Activated naive CD8-positive, alpha-beta T cell treated with anti-CD3 and anti-CD28 coated beads, Interleukin-2, amount 50 U/mL, for 16 hours (primary cell): ENCODE measurements at places on chromosomes 13 and 19.

DNA sequence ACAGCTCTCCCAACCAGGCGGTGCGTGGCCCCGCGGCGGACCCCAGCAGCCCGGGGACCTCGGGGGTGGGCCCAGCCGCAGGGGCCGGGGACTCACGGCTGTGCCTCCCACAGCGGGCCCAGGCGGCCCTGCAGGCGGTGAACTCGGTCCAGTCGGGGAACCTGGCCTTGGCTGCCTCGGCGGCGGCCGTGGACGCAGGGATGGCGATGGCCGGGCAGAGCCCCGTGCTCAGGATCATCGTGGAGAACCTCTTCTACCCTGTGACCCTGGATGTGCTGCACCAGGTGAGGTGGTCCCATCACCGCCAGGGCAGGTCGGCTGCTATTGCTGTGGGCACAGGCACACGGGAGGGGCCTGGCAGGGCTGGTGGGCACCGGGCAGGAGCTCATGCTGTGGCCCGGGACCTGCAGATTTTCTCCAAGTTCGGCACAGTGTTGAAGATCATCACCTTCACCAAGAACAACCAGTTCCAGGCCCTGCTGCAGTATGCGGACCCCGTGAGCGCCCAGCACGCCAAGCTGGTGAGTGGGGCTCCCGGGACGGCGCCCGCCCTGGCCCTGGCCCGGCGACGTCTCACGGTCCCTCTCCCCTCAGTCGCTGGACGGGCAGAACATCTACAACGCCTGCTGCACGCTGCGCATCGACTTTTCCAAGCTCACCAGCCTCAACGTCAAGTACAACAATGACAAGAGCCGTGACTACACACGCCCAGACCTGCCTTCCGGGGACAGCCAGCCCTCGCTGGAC, 7.3 kb downstream of the PTBP1 start:
- DNase-seq, result no peak

DNA sequence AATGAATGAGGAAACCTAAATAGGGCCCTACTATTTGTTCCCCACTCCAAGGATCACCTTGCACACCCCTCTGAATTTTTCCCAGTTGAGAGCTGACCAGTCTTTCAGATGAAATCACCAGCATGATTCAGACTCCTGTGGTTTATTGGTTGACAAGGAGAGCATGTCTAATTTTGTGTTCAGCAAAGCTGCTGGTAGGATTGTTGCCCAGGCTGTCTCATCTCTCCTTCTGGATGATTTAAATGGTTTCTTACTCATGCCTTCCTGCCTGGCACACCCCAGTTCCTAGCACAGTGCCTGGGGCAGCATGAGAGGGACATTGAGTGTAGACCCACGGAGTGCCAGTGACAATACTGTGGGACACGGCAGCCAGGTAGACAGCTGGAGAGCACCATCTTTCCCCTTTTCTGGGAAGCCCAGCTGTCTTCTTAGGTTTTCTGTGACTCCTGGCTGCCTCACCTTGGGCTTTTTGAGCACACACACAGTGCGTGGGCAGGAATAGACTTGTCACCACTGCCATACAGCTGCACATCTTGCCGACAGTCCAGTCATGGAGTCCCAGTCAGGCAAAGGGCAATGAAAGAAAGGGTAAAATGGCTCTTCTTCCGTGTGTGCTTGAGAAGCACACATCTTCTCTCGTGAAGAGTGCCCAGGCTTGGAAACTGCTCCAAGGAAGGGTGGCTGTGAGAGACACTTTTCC, 12.3 kb downstream of the FGF9 start:
- DNase-seq, result no peak

DNA sequence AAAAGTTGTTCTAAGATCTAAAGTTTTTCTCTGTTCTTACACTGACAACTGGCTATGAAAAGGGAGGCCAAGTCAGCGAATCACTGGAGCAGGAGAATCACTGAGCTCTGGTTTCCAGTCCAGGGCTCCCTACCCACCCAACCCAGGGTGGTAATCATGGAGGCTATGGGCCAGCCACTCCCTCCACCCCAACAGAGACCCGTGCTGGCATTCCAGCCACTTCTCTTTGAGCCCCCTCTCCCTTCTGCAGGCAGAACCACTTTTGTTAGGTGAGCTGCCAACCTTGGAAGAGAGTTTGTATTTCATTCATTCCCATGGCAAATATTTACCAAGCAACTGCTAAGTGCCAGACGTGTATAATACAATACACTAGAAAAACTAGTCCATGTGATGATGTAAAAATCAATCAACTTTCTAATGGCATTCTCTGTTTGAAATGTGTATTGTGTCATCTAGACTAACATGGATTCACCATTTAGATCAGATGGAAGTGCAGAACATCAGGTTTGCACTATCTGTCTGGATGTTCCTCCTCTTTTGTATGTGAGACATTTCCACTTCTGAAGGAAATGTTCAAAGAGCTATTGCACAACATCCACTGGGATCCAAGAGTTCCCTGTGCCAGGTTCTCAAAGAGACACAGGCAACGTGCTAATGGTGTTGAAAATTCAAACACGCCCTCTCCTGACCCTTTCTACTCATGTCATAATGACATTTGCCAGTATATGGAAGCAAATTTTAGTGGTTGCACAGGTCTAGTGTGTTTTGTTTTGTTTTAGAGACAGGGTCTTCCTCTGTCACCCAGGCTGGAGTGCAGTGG, 5.3 kb downstream of the MLNR start:
- DNase-seq, result no peak

GRCh38 chr13:67076378-67076777, 153.8 kb downstream of the PCDH9 start:
- no peak for DNase-seq

DNA sequence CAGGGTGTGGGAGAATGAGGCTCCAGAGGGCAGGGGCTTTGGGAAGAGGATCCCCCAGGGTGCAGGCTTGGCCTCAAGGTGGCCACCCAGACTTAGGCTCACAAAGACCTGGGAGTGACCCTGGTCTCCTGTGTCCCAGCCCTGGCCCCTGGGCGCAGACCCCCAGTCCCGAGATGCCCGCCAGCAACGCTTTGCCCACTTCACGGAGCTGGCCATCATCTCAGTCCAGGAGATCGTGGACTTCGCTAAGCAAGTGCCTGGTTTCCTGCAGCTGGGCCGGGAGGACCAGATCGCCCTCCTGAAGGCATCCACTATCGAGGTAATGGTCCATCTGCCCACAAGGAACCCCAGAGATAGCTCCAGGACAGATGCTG, 2.6 kb downstream of the NR1H2 start:
- no peak for DNase-seq

GRCh38 chr19:49690656-49691242, at the start of gene CPT1C:
CPT1C (plus strand) TSS chr19:49691116; CDS start chr19:49692253, 1,137 bp downstream.
- no peak for DNase-seq

DNA sequence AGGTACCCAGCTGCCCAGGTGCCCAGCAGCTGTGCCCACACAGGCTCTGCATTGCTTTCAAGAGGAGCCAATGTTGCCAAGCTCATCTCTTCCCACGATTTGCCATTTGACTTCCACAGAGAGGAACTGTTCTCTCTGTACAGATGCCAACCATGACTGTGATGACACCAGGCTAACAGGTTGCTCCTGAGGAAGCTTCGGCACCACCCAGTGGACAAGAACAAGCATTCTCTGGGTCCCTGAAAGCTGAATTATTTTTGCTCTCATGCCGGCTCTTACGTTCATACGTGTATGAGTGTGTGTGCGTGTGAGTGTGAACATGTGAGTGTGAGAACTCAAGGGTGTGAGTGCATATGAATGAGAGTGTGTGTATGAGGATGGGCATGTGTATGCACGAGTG, 535.2 kb downstream of the LIG4 start:
- no peak for DNase-seq

DNA sequence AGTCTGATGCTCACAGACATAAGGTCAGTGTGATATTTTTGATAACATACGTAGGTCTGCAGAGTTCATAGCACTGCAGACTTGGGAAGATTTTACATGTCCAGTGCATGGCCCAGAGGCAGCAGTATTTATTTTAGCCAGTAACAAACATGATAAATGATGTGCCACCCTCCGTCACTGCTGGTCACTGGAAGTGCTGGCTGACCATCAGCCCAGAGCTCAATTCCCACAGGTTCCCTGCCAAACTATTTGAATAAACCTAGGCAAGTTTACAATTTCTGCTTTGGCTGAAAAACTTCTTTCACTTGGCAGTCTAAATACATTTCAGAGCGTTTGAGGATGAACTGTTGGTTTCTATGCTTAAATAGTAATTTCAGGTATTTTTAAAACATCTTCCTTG, 135.5 kb upstream of the EDNRB start:
- DNase-seq, result no peak

DNA sequence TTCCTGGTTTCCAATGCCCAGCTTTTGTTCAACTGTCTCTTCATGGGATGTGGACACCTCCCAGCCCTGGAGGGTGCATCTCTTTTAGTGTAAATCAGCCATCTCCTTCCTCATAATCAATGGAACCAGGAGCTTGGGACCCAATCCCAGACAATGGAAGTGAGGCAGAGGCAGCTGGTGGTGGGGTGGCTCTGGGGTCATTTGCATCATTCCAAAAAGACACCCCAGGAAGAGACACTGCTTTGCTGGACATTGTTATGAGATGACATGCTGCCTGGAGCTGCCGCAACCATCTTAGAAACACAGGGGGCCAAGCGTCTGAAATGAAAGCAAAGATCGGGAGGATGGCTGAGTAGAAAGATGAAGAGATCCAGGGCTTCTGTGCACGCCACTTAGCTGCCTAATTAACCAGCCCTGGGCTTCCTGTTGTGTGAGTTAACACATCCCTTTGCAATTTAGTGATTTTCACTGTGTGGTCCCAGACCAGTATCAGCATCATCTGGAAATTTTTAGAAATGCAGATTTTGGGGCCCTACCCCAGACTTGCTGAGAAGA, 36.1 kb downstream of the IRS2 start:
- DNase-seq, result no peak

DNA sequence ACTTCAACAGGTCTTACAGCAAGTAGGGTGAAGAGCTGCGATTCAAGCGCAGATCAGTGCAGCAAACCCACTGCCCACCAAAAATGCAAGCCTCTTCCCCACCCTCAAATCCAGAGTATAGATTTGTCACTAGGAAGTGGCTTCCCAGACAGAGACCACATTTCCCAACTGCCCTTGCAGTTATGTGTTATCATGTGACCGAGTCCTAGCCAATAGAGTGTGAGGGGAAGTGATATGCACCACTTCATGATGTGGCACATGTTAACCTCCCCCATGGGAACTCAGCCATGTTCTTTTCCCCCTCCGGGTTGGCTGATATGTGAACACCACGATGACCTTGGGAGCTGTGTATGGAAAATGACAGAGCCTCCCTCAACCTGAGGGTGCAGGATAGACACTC, 50.8 kb downstream of the MBD3L2B start:
- no peak for DNase-seq

DNA sequence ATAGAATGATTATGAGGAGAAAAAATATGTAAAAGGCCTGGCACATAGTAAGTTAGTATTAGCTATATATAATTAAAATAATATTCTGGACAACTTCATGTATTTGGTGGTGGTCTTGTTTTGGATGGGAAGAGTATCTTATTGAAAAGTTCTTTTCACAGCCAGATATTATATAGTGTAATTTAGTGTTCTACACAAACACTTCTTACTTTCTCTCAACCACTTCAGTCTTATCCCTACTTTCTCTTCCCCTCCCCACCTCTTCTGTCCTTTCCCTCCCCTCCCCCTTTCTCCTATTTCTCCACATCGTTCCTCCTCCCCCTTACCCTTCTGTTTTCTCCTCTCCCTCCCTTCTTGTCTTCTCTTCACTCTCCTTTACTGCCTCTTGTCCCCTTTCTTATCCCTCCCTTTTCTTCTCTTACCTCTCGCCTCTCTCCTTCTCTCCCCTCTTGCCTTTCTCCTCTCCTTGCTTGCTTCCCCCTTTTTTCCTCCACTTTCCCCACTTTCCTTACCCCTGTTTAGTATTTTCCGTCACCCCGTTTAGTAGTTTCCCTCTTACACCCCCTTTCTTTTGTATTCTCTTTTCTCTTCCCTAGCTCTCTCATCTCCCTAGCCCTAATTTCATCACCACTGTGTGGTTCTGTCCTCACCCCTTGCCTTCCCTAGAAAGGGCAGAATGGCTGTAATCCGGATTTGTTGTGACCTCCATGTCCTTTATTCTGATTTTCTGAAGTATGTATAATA, 107.2 kb upstream of the MLNR start:
- DNase-seq, result no peak

DNA sequence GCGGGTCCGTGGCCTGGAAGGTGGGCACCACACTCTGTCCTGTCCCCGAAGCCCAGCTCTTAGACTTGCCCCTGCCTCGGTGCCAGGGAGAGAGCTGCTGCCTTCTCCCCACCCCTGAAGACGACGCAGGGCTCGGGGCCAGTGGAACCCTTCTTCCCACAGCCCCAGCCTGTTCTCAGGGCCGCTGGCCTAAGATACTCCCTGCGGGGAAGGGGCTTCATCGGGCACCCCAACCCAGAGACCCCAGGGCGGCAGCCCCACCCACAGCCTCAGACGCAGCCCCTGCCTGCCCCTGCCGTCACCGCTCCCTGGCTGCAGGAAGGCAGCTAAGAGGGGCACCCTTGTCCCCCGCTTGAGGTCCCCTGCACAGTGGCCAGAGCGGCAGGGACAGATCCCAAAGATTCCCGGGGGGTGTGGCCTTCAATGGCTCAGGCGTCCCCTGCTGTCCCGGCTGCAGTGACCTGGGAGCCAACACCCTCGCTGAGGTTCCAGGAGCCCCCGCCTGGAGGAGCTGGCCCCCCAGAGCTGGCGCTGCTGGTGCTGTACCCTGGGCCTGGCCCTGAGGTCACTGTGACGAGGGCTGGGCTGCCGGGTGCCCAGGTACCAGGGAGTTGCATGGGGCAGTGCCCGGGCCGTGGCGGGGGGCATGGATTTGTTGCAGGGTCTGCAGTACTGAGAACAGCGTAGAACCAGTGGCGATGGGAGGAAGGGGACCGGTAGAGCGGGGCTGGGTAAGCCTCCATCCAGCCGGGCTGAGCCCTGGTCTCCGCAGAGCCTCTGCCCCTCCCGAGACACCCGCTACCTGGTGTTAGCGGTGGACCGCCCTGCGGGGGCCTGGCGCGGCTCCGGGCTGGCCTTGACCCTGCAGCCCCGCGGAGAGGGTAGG, 1.0 kb downstream of the AMH start:
- no peak for DNase-seq

DNA sequence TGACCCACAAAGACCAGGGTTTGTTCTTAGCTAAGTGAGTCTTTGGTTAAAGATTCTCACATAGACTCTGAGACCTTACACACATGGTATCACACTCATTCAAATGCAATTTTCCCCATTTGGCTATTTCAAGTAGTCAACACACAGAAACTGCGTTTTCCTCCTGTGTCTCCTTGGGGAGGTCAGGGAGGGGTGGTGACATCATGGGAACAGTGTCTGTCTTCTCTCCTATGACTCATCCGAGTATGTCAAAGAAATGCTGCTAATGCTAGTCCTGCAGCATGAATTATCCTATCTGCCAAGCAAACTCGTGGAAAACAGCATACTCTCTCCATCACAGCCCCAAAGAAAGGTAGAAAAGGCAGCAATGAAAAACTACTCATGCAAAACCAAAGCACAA, 100.2 kb downstream of the ENOX1 start:
- DNase-seq, result no peak
